ENCODE measurements at places on chromosomes 4 and X.

- no peak for DNase-seq
Measured at GRCh38 chr4:173418639-173419038, 19.7 kb upstream of the SCRG1 start.

GRCh38 chr4:163395055-163395454, 51.4 kb downstream of the NPY5R start:
- no peak for DNase-seq

DNA sequence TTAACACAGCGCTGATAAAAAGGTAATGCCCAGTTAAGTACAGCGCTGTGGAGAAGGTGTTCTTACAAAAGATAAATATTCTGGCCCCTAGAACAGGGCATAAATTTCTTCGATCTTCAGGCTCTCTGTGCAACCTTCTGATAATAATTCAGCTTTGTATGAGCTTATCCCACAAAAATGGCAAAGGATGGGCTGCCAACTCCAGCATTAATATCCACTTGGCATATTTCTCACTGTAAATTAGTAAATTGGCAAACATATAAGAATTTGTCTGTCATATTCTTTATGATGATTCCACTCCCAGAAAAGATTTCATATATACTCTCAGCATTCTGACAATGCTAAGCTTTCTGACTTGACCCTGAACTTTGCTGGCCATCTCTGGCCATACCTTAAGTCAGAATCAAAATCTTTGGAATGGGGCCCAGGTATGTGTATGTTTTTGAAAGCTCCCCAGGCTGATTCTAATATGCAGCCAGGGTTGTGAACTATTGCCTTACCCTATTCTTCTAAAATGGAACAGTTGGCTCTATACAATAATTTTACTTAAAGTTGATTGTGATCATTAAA, 134.8 kb downstream of the FRYL start:
- no peak for DNase-seq

GRCh38 chr4:29708473-29708872, 1011.7 kb upstream of the PCDH7 start:
- DNase-seq = no peak

DNA sequence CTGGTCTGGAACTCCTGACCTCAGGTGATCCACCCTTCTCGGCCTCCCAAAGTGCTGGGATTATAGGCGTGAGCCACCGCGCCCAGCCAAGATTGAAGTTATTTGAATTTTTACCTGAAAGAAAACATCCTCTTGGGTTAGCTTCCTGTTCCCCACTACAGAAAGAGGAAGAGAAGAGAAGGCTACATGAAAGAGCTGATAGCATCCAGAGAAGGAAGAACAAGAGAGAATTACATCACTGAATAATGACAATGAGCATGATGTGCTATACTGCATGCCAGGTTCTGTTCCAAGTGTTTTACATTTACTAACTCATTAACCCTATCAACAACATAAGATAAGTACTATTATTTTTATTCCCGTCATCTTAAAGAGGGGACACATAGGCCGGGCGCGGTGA, 11.5 kb upstream of the TBC1D1 start:
- DNase-seq = no peak

- no peak for DNase-seq
Measured at GRCh38 chr4:82394896-82395295, 21.1 kb upstream of the HNRNPD start.

DNA sequence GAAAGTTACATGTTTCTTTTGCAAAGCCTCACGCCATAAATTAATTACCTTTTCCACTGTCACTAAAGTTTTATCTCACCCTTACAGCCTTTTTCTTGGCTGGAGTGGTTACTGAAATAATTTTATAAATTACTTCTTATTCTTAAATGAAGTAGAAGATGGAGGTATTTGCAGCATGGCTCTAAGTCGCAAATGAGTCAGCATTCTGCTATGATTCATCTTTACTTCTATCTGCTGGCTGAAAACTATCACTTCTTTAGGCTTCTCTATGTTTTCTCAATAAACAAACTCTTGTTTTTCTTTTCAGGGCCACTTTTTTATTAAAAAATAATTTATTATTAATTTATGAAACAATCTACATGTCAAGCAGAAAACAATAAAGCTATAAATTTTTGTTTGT, 210.2 kb upstream of the GYPA start:
- DNase-seq = no peak

- no peak for DNase-seq
Measured at GRCh38 chr4:119980456-119980855, 86.2 kb downstream of the MAD2L1 start.
